ENCODE measurements at places on chromosomes 12 and 14. TPM values are rescaled to one million over a fixed set of nuclear protein-coding genes. Genes with fewer than 3 reads are reported as not detected.

DNA sequence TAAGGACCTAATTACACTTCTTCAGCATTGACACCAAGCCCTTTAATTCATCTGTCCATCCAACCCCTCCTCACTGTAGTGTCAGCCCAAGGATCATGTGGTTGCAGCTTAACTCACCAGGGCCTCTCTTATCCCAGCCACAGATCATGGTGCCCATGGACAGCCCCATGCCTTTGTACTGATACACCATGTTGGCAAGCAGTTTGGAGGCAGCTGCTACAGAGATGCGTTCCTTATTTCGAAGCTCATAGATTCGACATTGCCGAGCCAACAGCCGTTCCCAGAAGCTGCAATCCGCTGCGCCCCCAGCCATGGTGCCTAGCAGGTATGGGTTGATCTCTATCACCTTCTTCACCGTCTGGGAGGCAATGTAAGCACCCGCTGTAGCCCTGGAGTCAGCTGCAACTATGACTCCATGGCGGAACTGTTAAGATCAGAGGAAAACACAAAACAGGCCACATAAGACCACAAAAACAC is 1.4 kb downstream of the PSMB5 start:
- no peak for DNase-seq
- H3K4me1 ChIP-seq = peaks cover 5% of the 10 kb centered on the region
- no peak overlapping the region for H3K4me3 ChIP-seq
- H3K27me3 ChIP-seq = no peaks in the 10 kb centered on the region
- no peaks in the 10 kb centered on the region for H3K36me3 ChIP-seq

Gene SLC25A47
- total RNA-seq = not detected

- H3K4me3 ChIP-seq = no peak overlapping the region
- H3K36me3 ChIP-seq = no peaks in the 10 kb centered on the region
- H3K27me3 ChIP-seq = no peaks in the 10 kb centered on the region
- no peaks in the 10 kb centered on the region for H3K4me1 ChIP-seq
- no peak for DNase-seq
These were observed 65.5 kb downstream of the LRP6 start for GRCh38 chr12:12201274-12201758.

Gene HOXC12
- not detected for total RNA-seq

- H3K36me3 ChIP-seq = no peaks in the 10 kb centered on the region
- no peaks in the 10 kb centered on the region for H3K27me3 ChIP-seq
- H3K27ac ChIP-seq = peak overlapping the region; percentile 69
- peaks cover 4% of the 10 kb centered on the region for H3K4me1 ChIP-seq
- DNase-seq = no peak
- H3K4me3 ChIP-seq = no peak overlapping the region
These were observed 78.5 kb downstream of the ARL6IP4 start for GRCh38 chr12:123058980-123059379.

DNA sequence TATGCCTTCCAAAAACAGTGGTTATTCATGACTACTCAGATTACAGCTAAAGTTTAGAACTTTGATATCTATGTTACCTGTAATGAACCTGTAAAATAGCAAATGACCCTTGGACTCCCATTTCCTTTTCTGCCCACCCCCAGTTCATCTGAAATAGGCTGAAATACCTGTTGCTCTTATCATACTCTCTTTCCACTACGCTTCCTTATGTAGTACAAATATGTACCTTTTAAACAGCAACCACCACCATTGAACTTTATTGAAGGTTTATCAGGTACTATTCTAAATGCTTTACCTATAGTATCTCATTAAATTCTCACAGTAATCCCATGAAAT is 239.7 kb downstream of the SSPN start:
- no peaks in the 10 kb centered on the region for H3K36me3 ChIP-seq
- H3K27me3 ChIP-seq = no peaks in the 10 kb centered on the region
- no peak for DNase-seq
- no peak overlapping the region for H3K27ac ChIP-seq
- H3K4me3 ChIP-seq = no peak overlapping the region
- no peaks in the 10 kb centered on the region for H3K4me1 ChIP-seq

Gene C14orf180
- total RNA-seq = 1.3 TPM
